Heart left ventricle (tissue), 16 donors: ENCODE measurements at places on chromosomes 1 and 21.

GRCh38 chr1:67597336-67597735 lies 87.7 kb upstream of the GADD45A start:
- no peak for DNase-seq

DNA sequence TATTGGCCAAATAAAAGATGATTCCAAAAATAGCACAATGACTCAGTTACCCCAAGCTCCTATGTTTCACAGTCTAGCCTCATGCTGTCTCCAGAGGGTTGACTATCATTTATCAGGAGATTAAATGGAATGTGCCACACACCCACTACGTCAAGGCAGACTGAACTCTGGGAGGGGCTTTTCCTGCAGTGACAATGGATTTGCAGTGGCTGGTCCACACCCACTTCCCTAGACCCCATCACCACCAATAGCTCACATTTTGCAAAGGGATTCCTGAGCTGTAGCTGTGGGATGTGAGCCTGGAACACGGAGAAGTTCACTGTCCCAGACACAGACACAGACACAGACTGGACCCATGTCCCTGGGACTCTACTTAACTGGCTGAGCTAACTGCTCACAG lies 77.1 kb downstream of the HLCS start:
- peak; percentile 60 for DNase-seq

DNA sequence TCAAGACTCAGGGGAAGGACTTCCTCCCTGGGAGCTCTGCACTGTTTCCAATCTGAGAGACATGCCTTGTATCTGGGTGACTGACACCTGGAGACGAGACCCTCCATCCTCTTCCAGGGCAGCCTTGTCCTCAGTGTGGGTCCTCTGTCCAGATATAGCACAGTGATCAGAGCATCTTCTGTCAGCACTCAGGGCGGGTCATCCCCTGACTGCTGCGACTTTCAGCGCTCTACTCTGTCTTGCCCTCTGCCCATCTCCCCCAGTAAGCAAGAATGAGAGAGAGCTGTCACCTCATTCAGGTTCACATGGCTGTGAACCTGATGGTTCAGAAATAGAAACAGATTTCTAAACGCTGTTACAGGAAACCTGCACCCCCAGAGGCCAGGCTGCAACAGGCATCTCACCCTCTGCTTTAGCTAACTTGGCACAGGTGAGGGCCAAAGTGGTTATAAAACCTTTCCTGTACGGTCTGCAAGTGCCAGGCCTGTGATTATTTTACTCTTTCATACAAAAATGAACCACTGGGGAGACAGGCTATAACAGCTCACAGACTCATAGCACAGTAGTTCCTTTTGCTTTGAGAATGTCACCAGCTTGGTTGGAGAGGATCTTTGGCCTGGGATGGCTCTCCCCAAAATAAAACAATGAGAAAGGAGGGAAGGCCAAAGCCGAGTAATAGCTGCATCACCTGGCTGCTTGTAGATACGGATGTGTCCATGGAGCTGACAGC lies 11.4 kb upstream of the TENT5C start:
- no peak for DNase-seq

- DNase-seq, result no peak
These were observed 7.8 kb downstream of the UBE2Q1 start for GRCh38 chr1:154550657-154551056.

GRCh38 chr1:40449684-40450494 lies at the start of gene ZFP69B:
TSS of gene ZFP69B (plus strand) at chr1:40450476. CDS start at chr1:40450962, 486 bp downstream.
- DNase-seq, result peak; percentile 95

DNA sequence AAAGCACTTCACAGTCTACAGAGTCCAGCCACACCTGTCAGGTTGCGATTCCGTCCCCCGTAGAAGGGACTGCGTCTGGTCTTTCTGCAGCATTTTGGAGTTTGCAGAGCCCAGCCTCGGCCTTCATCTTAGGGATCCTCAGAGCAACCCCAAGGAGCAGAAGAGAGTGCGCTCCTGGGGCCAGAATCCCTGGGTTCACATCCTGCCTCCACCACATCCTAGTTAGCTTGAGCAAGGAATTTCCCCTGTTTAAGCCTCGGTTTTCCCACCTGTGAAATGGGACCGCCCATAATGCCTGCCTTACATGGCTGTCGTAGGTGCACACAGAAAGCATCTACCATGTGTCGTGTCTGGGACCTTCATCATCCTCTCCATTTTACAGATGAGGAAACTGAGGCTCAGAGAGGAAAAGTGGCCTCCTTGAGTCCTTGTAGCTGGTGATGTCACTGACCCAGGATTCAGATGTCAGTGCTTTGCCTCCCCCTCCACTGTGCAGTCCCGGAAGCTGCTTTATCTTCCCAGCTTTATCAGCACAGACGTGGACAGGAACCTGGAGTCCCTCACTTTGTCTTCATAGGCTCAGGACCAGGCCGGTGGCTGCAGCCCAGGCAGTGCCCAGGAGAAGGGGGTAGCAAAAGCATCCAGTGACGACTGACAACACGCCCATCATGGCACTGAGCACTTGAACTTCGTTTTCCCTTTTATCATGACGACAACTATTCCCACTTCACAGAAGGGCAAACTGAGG lies 438.5 kb downstream of the MATN1 start:
- no peak for DNase-seq

- DNase-seq, result no peak
These were observed 85.6 kb downstream of the PRRX1 start for GRCh38 chr1:170749549-170749948.

DNA sequence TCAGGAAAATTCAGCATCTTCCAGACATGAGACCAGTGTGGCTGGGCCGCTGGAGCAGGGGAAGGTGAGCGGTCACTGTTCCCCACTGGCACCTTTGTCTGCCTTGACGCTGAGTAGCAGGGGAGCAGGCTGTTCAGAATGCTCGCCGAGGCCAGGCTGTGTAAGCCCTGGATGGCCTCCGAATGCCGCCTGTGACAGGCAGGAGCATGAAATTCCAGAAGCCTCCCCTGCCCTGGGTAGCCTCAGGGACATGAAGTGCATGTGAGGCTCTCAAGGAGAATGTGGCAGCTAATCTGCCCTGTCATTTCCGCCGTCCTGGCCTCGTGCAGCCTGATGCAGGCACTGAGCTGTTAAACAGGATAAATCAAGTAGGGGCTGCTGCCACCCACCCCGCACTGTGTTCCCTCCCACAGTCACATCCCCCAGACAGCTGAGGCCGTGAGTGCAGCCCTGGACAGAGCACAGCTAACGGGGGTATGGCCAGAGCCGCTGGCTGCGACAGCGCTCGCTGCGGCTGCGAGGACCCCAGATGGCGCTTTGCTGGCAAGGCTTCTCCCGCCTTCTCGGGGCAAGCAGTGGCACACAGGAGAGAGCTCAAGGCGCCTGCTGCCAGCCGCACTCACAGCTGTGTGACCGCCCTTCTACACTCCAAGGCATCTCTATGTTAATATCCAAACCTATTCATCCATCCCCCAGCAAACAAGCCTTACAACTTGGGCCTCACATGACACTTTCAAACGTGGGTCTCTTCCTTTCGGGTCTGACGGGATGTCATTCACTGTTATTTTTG lies 105.0 kb upstream of the COL6A1 start:
- no peak for DNase-seq

DNA sequence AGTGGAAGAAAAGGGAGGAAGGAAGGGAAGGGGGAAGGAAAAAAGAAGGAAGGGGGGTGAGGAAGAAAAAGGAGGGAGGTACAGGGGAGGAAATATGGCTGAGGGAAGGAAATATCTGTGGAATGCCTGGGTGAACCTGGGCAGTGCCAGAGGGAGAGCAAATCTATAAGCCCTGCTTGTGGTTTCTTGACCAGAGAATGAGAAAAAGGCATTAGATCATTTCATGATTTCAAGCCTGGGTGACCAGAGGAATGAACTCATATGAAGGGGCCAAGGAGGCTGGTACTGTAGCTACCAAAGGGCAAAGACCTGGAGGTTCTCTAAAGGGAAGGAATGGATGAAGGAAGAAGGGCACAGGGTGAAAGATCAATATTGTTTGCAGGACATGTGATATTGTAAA lies 31.4 kb downstream of the GNG12 start:
- DNase-seq, result no peak

DNA sequence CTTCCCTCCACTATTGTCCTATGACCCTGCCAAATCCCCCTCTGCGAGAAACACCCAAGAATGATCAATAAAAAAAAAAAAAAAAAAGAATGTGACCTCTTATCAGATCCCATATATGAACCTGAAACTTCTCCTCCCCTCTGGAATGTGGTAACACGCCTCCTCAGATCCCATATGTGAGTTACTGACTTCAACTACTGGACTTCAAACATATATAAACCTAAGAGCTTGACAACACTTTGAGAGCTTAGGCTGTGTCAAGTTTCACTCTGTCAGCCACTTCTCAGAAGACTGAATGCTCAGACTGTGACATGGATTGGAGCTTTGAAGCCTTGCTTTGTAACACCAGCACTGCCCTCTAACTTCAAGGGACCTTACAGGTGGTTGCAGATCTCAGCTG lies 148.4 kb downstream of the COP1 start:
- no peak for DNase-seq

DNA sequence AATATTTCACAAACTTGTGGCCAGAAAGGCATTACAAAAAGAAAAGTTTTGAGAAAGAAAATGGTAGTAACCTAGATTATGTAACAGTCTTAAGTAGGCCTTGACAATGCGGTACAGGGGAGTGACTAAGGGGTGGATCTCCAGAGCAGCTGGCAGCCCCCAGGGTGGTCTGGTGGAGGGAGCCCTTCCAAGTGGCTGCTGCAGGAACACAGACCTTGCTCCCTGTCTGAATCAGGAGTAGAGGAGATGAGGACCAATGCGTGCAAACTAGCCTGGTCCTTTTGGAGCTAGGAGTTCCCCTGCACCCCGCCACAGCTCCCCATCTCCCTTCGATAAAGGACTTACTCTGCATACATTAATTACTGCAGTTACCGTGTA lies 189.0 kb downstream of the NFIA start:
- DNase-seq, result no peak

DNA sequence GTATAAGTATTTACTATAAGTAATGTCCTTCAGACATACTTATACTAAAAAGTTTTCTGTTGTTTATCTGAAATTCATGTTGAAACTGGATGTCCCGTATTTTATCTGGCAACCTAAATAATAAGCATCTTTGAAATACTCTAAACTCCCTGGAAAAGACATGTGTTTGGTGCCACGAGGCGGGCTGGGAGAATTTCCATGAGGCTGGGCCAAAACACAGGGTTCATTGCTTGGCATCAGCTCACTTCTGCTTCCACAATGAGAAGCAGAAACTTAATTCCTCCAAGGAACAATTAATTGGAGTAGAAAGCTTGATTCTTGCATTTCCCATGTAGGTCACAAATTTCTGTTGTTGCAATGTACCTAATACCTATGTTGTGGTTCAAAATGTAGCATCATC lies 110.2 kb downstream of the PSMG1 start:
- DNase-seq, result no peak

DNA sequence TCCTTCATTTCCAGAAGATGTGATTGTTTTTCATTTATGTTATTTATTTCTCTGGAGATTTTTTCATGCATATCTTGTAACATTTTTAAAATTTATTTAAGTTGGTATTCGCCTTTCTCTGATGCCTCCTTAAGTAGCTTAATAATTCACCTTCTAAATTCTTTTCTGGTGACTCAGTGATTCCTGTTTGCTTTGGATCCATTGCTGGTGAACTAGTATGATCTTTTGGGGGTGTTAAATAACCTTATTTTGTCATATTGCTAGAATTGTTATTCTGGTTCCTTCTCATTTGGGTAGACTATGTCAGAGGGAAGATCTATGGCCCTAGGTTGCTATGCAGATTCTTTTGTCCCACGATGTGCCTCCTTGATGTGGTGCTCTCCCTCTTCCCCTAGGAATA lies 1347.2 kb upstream of the B3GALT2 start:
- DNase-seq, result no peak

GRCh38 chr1:41467673-41468072 lies 16.8 kb downstream of the EDN2 start:
- DNase-seq, result peak; percentile 3

DNA sequence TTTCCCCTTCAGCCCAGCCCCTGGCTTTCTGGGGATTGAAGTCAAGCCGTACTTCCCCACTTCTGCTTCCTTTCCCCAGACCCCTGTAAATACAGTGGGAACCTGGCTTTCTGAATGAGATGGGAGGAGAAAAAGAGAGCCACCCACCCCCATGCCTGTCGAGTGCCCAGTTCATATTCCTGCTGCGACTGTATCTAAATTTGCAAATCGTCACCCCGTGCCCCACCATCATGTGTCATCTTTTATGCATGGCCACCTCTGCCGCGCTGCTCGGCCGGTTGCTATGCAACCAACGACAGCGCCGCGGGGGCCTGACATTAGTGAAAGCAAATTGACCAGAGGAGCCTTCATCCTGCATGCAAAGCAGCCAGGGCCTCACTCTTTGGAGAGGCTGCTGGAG lies 143.0 kb downstream of the ELAVL4 start:
- DNase-seq, result no peak

DNA sequence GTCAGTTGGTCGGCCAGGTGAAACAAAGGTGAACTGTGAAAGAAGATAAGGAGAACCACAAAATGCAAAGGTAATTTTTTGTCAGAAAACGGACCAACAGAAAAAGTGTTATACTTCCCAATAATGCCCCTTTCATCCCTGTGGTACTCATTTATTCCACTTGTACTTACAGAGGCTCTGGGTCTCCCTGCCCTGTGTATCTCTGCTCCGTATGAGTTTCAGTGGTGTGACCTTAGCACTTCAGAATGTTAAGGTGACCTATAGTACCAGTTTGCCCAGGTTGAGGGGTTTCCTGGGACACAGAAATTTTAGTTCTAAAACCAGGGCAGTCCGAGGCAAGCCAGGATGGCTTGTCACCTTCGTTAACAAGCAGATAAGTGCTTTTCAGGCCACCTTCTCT lies 254.8 kb downstream of the OLFM3 start:
- DNase-seq, result no peak

DNA sequence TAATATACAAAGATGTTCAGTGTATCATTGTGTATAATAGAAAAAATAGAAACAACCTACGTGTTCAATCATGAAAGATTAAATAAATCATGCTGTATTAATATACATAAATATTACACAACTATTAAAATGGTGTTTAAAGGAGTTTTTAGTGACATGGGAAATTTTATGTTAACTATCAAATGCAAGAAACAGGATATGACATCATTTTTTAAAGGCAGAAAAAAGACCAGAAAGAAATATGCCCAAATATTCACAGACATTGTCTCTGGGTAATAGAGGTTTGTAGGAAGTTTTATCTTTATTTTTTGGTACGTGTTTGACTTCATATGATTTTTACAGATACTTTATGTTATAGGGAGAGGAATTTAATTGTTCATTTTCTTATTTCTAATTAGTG lies 34.0 kb downstream of the NPHS2 start:
- DNase-seq, result no peak

- no peak for DNase-seq
These were observed 7.4 kb downstream of the CFAP410 start for GRCh38 chr21:44331650-44332307.
